Suprapubic skin (tissue), 4 donors: ENCODE measurements at places on chromosomes 3 and 15.

DNA sequence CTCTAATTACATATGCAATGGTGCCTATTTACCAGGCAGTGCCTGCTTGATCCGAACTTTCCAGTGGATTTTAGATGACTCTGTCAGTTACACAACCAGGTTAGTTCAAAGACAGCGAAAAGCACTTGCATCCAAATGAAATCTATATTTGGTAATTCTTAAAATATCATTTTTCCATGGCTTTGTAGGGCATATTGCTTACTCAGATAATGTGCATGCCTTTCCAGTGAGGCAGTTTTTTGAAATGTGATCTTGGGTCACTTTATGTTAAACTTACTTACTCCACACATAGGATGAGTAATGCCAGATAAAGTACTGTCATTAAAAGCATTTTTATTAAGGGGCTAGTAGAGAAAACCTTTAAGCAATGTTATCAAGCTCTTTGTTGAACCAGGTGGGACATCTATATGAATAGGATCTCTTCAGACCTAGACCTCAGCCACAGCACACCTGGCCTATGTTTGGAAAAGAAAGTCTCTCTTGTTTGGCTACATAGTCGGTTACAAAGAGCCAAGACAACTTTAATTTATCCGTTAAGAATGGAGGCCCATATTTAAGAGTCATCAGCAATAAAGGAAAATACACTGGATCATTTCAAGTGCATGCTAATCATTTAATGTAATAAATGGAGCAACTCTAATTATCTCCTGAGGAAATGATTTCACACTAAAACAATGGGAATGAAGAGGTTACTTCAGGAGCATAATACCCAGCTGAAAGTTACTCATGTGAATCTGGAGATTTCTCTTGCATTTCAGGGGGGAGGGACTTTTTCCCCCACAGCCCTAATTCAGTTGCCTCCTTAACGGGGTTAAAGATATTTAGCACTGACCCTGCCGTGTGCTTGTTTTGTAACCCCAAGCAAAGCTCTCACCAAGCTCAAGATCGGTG is 56.3 kb upstream of the TMCO5A start:
- H3K36me3 ChIP-seq = no peaks in the 10 kb centered on the region
- H3K4me1 ChIP-seq = no peaks in the 10 kb centered on the region
- no peak for DNase-seq
- H3K4me3 ChIP-seq = no peak overlapping the region

- H3K4me1 ChIP-seq = no peaks in the 10 kb centered on the region
- no peak for DNase-seq
- H3K27me3 ChIP-seq = no peaks in the 10 kb centered on the region
- no peaks in the 10 kb centered on the region for H3K36me3 ChIP-seq
Measured at GRCh38 chr3:38084334-38085310, 45.6 kb downstream of the DLEC1 start.

DNA sequence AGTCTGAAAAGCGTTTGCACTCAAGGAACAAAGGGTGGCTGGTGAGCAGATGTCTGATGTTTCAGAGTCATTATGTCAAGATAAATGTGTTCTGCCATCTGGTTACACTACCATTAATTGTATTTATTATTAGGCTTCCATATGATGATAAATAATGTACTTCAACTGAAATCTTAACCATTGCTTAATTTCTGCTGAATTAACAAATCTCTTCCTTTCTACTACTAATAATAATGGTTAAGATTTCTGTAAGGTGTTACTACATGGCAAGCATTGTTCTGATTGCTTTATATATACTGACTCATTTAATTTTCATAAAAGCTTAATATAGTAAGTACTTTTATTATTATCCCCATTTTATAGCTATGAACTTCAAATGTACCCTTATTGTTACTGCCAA is 68.4 kb upstream of the GALNT15 start:
- H3K36me3 ChIP-seq = no peaks in the 10 kb centered on the region
- H3K27me3 ChIP-seq = no peaks in the 10 kb centered on the region
- no peak overlapping the region for H3K27ac ChIP-seq
- no peak overlapping the region for H3K4me3 ChIP-seq
- no peak for DNase-seq
- peaks cover 9% of the 10 kb centered on the region for H3K4me1 ChIP-seq

DNA sequence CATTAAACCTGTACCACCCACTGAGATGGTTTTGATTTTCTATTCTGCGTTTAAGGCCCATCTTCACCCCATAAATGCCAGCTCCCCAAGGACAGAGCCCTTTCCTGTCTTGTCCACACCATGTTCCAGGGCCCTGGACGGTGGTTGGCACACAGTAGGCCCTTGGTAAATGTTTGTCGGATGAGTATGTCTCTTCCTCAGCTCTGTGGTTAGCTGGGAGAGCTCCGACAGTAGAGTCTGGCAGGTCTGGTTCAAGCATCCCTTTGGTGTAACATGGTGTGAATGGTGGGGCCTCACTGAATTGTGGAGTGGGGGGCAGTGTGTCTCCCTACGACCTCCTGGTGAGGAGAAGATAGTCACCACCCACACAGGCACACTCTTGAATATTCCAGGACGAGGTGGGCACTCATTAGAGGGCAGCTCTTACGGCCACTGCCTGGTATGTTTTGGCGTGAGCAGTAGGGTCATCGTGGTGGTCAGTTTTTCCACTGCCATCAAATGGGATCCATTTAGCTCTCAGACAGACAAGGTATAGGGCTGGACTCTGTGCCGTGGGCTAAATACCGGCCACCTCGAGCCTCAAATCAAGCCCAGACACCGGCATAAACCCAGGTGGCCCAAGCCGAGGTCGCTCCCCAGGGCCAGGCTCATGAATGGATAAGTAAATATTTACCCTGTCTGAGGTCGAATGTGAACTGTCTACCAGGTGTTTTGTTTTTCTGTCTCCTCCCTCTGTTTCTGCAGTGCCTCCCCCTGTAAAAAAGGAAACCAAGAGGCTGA is 61.3 kb downstream of the SMAD3 start:
- no peaks in the 10 kb centered on the region for H3K27me3 ChIP-seq
- H3K27ac ChIP-seq = peak overlapping the region; percentile 82
- peaks cover 81% of the 10 kb centered on the region for H3K4me1 ChIP-seq
- H3K4me3 ChIP-seq = no peak overlapping the region
- DNase-seq = no peak

GRCh38 chr15:98776607-98777281 is 128.4 kb downstream of the IGF1R start:
- H3K4me3 ChIP-seq = no peak overlapping the region
- H3K27ac ChIP-seq = peak overlapping the region; percentile 75
- DNase-seq = no peak
- H3K27me3 ChIP-seq = no peaks in the 10 kb centered on the region
- H3K4me1 ChIP-seq = peaks cover 45% of the 10 kb centered on the region

- no peaks in the 10 kb centered on the region for H3K36me3 ChIP-seq
- DNase-seq = no peak
- no peak overlapping the region for H3K27ac ChIP-seq
- peaks cover 14% of the 10 kb centered on the region for H3K4me1 ChIP-seq
- no peak overlapping the region for H3K4me3 ChIP-seq
- no peaks in the 10 kb centered on the region for H3K27me3 ChIP-seq
Measured at GRCh38 chr3:115830764-115831395, 207.6 kb downstream of the GAP43 start.

DNA sequence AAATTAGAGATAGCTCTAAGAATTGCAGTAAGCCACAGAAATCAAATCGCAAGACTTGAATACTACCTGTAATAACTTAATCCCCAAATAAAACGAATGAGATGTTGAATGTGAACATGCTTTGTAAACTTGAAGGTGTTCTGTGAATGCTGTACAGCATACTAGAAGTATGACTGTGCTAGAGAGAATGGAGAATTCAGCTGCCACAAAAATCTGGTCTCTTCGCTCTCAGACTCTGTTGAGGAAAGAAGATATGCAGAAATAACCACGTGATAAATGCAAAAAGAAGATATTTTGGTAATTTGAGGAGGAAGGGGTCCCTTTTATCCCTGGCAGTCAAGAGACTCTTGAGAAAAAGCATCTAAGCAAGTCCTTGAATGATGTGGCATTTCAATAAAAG is 37.3 kb downstream of the ZBTB38 start:
- H3K4me1 ChIP-seq = peaks cover 69% of the 10 kb centered on the region
- H3K27me3 ChIP-seq = no peaks in the 10 kb centered on the region
- H3K36me3 ChIP-seq = peaks cover 27% of the 10 kb centered on the region
- no peak for DNase-seq
- no peak overlapping the region for H3K4me3 ChIP-seq
- no peak overlapping the region for H3K27ac ChIP-seq

DNA sequence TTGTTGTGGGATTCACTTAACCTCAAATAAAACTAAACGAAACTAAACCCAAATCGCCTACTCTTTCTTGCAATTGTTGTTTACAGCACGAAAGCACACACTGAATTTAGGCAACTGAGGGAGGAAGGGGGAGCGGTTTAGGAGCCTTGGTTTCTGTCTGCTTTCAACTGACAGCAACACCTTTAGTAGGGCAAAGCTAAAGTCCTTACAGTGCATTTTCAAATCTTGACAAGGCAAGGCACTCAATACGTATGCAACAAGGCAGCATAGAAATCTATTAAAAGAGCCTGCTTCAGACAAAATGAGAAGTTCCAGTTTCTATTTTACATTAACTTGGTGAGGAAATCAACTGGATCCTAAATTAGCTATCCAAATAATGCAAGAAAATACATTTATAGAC is 174.6 kb downstream of the CHST2 start:
- H3K27ac ChIP-seq = no peak overlapping the region
- no peaks in the 10 kb centered on the region for H3K36me3 ChIP-seq
- no peak for DNase-seq
- H3K4me3 ChIP-seq = no peak overlapping the region

DNA sequence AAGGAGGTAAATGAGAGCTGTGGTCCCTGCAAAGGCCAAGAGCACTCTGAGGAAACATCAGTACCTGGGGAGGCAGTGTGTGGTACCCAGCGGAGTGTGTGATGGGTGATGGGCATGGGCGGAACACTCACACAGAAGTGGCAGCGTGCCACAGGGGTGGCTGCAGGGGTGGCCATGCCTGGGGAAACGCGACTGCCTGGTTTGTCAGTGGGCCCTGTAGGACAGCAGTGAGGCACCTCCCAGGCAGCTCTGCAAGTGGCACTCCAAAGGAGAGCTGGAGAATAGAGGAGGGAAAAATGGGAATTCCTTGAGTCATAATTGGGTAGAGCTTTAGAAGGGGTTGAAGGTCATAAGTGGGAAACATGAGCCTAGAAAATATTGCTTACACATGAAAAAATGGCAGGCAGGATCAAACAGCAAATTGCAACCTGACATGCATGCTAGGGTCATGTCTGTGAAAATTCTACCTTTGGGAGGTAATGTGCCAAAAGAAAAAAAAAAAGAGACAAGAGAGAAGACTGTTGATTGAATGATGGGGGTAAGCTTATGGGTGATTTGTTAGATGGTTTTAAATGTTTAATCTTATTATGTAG is 138.4 kb downstream of the RPLP1 start:
- no peaks in the 10 kb centered on the region for H3K27me3 ChIP-seq
- peaks cover 22% of the 10 kb centered on the region for H3K4me1 ChIP-seq
- no peaks in the 10 kb centered on the region for H3K36me3 ChIP-seq

DNA sequence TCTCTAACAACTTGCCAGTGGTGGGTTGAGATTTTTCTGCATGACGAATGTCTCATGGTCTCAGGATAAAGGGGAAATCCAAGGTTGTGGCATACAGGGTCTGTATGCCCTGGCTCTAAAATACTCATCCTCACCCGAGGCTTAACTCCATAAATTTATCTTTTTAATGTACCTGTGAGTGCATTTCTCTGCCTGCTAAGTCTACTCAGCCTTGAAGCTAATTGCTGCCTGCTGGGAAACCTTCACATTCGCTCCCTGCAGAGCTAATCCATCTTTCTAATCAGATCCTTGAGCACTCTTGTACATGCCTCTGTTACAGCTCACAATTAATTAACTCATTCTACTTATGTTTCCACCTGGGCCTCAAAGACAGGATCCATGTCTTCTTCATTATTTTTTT is 93.8 kb downstream of the CMSS1 start:
- no peak overlapping the region for H3K27ac ChIP-seq
- DNase-seq = no peak
- H3K36me3 ChIP-seq = no peaks in the 10 kb centered on the region
- H3K4me3 ChIP-seq = no peak overlapping the region
- peaks cover 6% of the 10 kb centered on the region for H3K4me1 ChIP-seq

- no peak overlapping the region for H3K27ac ChIP-seq
- H3K27me3 ChIP-seq = no peaks in the 10 kb centered on the region
- H3K36me3 ChIP-seq = no peaks in the 10 kb centered on the region
- H3K4me3 ChIP-seq = no peak overlapping the region
- no peak for DNase-seq
Measured at GRCh38 chr3:63847718-63848450, 15.7 kb downstream of the THOC7 start.

DNA sequence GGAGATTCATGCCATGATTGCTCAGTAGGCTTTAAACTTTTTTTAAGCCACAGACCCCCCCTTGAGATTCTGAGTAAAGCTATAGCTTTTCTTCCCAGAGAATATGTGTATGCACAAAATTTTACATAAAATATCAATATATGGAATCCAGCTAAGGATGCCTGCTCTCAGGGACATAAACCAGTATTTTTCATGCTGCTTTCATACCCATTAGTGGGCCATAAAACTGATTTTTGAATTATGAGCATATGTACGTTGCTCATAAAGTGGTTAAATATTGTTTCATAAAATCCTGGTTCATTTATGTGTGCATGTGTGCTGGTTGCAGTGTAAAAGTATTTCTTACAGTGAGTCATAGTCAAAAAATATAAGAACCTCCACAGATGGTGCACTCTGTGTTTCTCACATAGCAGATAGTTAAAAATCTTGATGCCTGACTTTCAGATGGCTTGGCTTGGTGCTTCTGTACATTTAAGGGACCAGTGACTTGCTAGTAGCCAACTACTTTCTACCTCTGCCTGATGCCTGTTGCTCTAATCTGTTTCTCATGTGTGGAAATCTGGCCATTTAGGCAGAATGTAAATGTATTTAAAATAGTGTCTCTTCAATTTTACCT is 71.9 kb downstream of the ARHGEF26 start:
- no peak overlapping the region for H3K4me3 ChIP-seq
- H3K36me3 ChIP-seq = peaks cover 25% of the 10 kb centered on the region
- DNase-seq = no peak
- no peak overlapping the region for H3K27ac ChIP-seq

- H3K4me1 ChIP-seq = peaks cover 35% of the 10 kb centered on the region
- no peaks in the 10 kb centered on the region for H3K36me3 ChIP-seq
- peak overlapping the region; percentile 17 for H3K27ac ChIP-seq
- H3K4me3 ChIP-seq = no peak overlapping the region
- no peaks in the 10 kb centered on the region for H3K27me3 ChIP-seq
Measured at GRCh38 chr3:120145542-120146285, 51.5 kb upstream of the GSK3B start.

GRCh38 chr3:104735691-104736090 is 631.0 kb upstream of the ALCAM start:
- H3K4me1 ChIP-seq = no peaks in the 10 kb centered on the region
- no peaks in the 10 kb centered on the region for H3K27me3 ChIP-seq
- no peak for DNase-seq
- no peak overlapping the region for H3K4me3 ChIP-seq

GRCh38 chr3:46381625-46382024 is 10.9 kb downstream of the CCR5 start:
- no peak overlapping the region for H3K27ac ChIP-seq
- H3K4me1 ChIP-seq = peaks cover 29% of the 10 kb centered on the region
- no peaks in the 10 kb centered on the region for H3K36me3 ChIP-seq

GRCh38 chr3:184941408-184941807 is 129.4 kb downstream of the VPS8 start:
- H3K27ac ChIP-seq = no peak overlapping the region
